ENCODE measurements at places on chromosomes 6 and 20.

GRCh38 chr6:64703922-64704321, 1003.1 kb downstream of the EYS start:
- DNase-seq: no peak

- DNase-seq: no peak
Measured at GRCh38 chr6:42347456-42347855, 104.3 kb downstream of the TRERF1 start.

DNA sequence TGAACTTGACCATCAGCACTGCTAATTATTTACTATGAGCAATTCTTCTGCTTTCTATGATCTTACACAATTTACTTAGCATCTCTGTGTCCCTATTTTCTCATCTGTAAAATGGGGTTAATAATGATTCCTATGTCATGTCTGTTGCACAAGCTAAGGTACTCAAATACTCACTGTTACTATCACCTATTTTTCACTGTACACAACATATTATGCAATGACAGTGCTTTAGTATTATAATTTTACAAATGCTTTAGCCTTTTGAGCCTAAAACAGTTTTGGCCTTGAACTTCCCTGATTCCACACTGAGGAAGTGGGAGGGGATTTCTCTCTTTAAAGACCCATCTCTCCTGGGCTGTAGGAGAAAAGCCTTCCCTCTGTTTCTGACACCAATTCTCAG, 36.9 kb upstream of the THEMIS start:
- no peak for DNase-seq

- DNase-seq: no peak
Measured at GRCh38 chr20:37356961-37357371, 11.0 kb downstream of the SRC start.

DNA sequence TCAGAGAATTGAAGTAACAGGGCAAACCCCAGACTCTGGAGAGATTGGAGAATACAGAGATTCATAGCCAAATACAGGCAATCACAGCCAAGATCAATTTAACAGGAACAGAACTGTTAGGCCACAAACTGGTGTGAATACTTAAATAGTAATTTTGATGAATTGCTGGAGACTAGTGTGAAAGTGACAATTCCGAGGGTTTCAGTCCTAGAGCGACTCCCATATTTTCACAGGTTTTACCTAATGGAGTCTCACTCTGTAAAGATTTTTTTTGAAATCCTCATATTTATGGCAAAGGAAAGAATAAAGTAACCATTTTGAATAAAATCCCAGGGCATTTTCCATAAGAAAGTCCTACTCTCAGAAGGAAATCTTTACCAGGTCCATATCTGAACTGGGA, 135.5 kb downstream of the MMUT start:
- DNase-seq: no peak

DNA sequence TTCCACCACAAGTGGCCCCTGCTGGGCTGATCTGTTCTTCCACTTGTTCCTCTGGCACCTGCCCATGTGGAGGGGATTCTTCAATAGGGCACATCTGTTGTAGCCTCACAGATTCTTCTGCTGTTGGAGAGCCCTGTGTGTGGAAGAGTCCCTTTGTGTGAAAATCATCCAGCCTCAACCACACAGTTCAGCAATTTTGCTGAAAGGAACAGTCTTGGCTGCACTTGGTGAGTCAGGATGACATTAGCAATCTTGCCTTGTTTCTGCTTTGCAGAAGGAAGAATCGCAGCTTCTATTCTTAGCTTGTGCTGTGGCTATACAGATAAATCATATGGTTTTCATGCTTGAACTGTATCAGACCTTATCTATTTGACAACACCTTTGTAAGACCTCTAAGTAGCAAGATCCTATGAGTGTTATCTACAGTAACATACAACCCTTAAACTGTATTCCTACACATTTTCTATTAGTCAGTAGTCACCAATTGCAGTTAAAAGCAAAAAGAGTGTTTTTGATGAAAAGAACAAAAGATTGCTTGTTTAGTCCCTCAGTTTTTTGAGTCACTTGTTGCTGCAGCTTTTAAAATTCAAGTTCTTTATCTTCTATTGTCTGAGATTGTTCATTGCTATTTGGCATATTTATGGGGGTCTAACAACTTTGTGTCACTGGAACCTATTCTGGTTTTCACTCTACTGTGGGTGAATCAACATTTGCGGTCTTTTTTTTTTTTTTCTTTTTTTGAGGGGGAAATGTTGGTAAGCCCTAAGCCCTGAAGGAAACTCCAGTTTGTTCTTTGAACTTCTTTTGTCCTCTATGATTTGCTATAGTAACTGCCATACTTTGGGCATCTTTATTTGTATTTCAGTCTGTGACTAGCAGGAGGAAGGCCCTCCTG, 231.6 kb downstream of the TFAP2B start:
- no peak for DNase-seq

GRCh38 chr6:25659633-25660368, 7.8 kb downstream of the SCGN start:
- DNase-seq: no peak

DNA sequence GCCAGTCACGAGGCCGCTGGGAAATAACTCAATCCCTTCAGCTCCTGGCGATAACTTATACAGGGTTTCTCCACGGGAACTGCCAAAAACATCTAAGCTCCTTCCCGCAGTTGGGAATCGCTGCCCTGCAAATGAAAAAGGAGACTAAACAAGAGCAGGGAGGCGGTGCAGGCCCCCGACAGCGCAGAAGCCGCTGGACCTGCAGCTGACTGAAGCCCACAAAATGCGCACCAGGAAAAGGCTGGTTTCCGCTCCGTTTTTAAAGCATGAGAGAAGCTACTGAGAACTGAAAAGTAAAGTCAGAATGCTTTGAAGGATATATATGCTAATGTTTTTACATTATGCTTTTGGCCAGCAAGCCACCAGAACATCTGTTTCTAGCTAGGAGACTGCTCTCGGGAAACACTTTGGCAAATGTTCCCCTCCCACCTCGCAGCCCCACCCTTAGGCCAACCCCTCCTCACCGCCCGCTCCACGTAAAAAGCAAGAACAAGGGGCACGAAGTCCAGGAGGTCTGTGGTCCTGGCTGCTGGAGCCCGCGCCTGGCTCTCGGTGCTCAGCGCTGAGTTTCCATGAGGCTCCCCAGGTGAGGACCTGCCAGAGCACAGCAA, 90.5 kb downstream of the SOD2 start:
- DNase-seq: no peak

GRCh38 chr20:25340380-25340779, 50.3 kb downstream of the ABHD12 start:
- DNase-seq: no peak

- no peak for DNase-seq
Measured at GRCh38 chr20:45235995-45236394, 14.8 kb downstream of the SEMG2 start.

DNA sequence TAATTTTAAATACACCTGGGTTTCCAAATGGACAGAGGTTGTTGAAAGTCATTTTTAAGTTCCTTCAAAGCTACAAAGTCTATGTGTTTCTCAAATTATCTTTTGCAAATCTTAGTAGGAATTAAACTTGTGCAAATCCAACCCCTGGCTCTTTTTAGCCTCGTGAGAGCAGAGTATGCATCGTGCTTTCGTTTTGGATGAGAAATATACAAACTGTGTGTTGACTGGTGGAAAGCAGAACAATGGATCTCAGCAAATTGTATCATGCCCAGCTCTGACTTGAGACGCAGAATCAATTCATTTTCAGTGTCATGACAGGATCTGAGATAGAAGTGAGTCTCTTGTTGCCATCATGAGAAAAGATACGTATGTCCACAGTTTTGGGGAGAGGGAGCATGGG, 542.4 kb upstream of the FLRT3 start:
- no peak for DNase-seq

DNA sequence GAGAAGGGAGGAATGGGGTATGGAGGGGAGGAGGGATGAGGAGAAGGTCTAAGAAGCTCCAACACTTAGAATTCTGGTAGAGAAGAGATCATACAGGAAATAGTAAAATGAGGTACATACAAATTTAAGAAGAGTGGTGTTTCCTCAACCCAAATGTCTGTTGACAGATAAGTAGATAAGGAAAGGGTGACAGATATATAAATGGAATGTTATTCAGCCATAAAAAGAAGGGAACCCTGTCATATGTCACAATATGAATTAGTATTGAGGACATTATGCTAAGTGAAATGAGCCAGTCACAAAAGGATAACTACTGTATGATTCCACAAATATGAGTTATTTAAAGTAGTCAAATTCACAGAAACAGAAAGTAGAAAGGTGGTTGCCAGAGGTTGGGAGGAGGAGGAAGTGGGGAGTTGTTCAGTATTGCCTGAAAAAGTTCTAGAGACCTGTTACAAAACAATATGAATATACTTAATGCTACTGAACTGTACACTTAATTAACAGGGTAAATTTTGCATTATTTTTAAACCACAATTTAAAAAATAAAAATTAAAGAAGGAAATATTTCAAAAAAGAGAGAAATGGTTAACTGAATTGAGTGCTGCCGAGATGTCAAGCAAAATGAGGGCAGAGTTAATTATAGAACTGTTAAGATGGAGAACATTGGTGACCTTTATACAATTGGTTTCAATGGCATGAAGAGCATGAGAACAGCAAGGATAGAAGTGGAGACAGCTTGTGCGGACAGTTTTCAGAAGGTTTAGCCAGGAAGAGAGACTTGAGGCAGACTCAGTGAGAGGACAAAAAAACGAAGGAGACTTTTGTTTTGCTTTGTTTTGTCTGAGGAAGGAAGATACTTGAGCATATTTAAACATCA, 47.6 kb upstream of the ADGRF4 start:
- DNase-seq: no peak

- no peak for DNase-seq
Measured at GRCh38 chr6:167736486-167737204, 90.1 kb upstream of the AFDN start.

DNA sequence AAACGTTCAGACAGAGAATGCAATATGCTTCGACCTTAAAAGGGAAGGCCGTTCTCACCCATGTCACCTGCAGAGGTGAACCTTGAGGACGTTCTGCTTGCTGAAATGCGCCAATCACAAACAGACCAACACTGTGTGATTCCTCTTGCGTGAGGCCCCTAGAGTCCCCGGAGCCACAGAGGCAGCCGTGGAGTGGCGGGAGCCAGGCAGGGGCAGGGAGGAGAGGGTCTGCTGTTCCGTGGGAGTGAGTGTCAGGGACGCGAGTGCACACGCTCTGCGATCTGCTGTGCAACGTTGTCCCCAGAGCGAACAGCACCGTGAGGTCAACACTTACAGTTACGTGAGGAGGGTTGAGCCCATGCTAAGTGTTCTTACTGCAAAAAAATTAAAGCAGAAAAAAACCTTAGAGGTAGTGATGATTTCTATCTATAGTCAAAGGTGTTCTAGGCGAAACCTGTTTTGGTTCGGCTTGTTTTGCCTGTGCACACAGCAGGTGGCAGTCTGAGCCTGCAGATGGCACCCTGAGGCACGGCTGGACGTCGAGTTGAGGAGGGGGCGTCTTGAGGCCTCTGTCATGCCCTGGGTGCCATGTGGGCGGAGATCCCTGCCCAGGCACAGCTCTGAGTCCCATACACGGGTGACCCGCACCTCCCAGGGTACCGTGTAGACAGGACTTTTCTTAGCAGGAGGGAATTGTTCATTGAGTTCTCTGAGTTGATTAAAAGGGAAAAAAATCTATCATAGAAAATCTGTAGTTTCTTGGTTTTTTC, 71.7 kb upstream of the FRMD1 start:
- peak; percentile 40 for DNase-seq

DNA sequence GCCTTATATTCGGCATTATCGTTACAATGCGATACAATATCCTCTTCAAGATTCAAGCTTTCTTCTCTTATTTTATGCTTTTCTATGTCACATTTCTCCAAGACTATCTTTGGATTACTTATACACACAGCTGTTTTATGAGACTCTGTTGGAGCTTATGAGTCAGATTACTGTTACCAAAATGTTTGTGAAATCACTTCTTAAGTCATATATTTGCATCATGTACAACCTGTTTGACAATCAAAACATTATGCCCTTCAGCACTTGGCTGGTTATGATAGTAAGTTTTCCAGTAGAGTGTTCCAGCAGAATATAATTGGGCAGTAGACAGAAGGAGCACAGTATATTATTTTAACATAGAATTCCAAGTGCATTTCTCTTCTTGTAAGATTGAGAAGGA, 35.2 kb downstream of the BMP6 start:
- DNase-seq: no peak

- DNase-seq: no peak
Measured at GRCh38 chr6:72689107-72689954, 67.5 kb downstream of the KCNQ5 start.

DNA sequence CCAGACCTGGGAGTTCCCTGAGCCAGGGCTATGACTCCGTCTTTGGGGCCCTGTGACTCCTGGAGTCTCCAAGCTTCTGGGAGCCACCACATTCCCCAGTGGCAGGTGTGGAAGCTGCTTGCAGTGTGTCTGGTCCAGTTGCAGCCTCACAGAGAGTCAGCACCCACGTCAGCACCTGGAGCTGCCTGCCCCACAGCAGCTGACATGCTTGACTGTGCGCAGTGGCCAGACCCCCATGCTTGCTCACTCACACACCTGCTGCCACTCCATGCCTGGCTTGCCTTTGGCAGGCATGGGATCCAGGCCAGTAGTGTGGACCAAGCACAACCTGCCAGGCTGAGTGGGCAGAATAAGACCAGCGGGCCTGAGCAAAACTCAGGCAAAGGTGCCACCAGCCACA, 31.0 kb upstream of the ASIP start:
- DNase-seq: peak; percentile 29

GRCh38 chr6:25442898-25443297, 163.7 kb downstream of the CARMIL1 start:
- DNase-seq: no peak

DNA sequence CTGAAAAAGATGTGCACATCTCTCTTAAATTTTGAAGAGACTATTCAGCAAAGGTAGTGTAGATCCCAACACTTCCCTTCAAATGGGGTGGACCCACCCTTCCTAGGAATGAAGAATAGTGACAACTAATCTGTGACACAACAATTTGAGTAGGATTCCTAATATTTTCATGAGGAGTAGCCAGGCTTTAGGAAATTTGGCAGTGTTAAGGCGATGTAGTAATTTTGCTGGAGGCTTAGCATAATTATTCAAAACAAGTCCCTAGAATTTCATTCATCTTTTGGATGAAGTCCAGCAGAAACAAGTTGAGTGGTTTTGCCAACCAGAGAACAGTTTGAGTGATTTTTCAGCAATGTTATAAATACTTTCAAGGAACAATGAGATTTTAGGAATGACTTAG, 52.4 kb downstream of the ELOVL4 start:
- DNase-seq: no peak

DNA sequence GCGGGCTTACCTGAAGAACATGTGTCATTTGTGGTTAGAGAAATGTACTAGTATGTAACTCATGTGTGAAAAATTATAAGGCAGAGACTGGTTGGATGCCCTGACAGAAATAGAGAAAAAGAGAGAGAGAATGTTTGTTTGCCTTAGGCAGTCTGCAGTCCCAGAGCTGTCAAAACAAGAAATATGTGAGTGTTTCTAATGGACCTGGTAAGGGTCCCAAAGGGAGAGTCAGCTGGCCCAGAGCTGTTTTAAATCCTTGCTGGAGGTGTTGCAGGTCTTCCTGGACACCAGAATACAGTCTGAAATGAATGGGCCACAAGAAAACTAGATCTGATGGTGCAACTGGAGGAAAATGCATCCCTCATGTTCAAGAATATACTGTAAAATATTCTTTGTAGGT, 158.3 kb upstream of the OGFRL1 start:
- no peak for DNase-seq

- peak; percentile 65 for DNase-seq
Measured at GRCh38 chr6:118894425-118895260, 691 bp downstream of the ASF1A start.

GRCh38 chr20:44092551-44093248, 94.3 kb downstream of the JPH2 start:
- peak; percentile 67 for DNase-seq

- no peak for DNase-seq
Measured at GRCh38 chr20:47124181-47124717, 229.6 kb downstream of the EYA2 start.
